ENCODE measurements at places on chromosomes 7 and 10. TPM values are rescaled to one million over a fixed set of nuclear protein-coding genes. Genes with fewer than 3 reads are reported as not detected.

Gene RSPH10B2
- 0.22 TPM for total RNA-seq

Gene STEAP2
- total RNA-seq: under 0.01 TPM

Gene CUZD1
- total RNA-seq: 0.20 TPM

Gene UCMA
- total RNA-seq: not detected

Gene CCL26
- not detected for total RNA-seq

Gene SLC16A9
- total RNA-seq: not detected

Gene CYP3A5
- total RNA-seq: not detected

Gene CTBP2
- total RNA-seq: 60.6 TPM

Gene ITPRID1
- not detected for total RNA-seq

Gene CRHR2
- total RNA-seq: not detected

Gene NPC1L1
- not detected for total RNA-seq

Gene RNF32
- total RNA-seq: 0.44 TPM

Gene PARD3
- total RNA-seq: 23.1 TPM

Gene ATOH7
- total RNA-seq: not detected

Gene LMBR1
- total RNA-seq: 125 TPM

Gene ZNF239
- total RNA-seq: 0.40 TPM

Gene SEMA3D
- 18.8 TPM for total RNA-seq
